ENCODE measurements at places on chromosomes 11 and 22. TPM values are rescaled to one million over a fixed set of nuclear protein-coding genes. Genes with fewer than 3 reads are reported as not detected.

Gene VPS11
- total RNA-seq = 23.0 TPM

Gene SCGB1D2
- not detected for total RNA-seq

Gene PLEKHB1
- 20.1 TPM for total RNA-seq

Gene OR4X2
- total RNA-seq = not detected

Gene HORMAD2
- not detected for total RNA-seq

Gene B4GALNT4
- total RNA-seq = 2.0 TPM

Gene OR51I2
- total RNA-seq = not detected

DNA sequence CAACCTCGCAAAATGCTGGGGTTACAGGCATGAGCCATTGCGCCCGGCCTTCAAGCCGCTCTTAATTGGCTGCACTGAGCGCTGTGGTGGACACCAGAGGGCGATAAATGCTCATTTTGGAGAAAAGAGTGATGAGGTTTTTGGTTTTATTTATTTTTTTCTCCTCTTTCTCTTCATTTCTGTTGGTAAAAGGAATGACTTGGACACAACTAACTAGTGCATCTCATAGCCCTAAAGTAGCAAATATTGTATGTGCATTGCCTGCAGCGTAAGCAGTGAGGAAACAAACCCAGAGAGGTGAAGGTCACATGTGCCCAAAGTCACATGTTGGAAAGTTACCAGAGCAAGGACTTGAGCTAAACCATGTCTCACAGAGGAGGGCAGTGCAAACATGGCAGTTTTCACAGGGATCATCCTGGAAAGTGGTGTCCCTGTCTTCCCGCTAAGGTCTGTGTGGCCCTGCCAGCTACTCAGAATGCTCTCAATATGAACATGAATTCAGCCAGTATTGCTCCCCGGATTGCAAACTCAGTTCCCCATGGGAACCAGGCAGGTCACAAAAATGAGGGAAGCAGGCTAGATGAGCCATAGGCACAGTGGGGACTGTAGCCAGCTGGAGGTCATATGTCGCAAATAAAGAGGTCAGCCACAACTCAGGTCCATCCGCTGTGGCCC lies 8.6 kb upstream of the CD82 start:
- peak; percentile 72 for DNase-seq

DNA sequence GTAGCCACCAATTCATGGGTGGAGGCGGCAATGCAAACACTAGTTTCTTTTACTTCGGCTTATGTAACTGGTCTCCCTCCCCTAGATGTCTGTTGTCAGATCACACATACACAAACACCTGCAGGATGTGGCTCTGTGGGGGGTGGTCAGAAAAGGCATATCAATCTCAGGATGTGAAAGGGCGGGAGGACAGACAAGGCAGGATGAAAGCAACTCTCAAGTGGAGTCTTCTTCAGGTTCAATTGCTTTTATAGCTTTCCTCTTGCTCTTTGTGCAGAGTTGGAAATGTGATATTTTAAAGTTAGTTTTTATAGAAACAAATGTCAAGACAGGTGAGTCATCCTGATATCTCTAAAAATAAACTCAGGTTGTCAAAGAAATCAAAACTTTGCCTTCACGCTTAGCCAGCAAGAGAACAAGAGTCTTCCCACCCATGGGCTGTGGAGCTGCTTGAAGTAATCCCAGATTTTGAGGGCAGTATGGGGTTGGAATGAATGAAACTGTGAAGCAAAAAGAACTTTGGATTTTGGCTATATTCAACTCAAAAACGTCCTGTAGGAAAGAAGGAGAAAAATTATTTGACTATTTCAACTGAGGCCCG lies 423.4 kb downstream of the GUCY1A2 start:
- DNase-seq = no peak

DNA sequence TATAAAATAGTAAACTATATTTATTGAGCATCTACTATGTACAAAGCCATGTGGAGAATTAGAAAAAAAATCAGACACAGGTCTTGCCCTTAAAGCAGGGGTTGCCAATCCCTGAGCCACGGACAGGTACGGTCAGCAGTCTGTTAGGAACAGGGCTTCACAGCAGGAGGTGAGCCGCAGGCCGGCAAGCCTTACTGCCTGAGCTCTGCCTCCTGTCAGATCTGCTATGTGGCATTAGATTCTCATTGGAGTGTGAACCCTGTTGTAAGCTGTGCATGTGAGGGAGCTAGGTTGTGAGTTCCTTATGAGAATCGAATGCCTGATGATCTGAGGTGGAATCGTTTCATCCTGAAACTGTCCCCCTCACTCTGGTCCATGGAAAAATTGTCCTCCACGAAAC lies 2.1 kb upstream of the RAG2 start:
- no peak for DNase-seq

GRCh38 chr11:76588455-76589325 lies 81.9 kb downstream of the LRRC32 start:
- peak; percentile 62 for DNase-seq

GRCh38 chr11:42345933-42346332 lies 886.5 kb upstream of the LRRC4C start:
- DNase-seq = no peak

DNA sequence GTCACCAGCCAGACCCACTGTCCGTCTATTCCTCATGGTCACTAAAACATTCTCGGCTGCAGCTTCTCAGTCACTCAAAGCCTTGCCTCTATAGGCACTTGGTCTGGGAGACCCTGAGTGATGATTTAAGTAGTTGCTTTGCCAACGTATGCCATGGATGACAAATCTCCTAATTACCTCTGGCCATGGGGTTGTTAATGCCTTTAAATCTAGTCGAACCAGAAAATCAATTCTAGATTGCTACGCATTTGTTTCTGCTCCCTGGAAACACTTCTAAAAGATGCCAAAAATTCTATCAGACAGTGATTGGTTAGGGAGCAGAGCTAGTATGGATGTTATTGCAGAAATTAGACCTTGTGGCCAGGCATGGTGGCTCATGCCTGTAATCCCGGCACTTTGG lies 57.0 kb upstream of the RTL6 start:
- no peak for DNase-seq

DNA sequence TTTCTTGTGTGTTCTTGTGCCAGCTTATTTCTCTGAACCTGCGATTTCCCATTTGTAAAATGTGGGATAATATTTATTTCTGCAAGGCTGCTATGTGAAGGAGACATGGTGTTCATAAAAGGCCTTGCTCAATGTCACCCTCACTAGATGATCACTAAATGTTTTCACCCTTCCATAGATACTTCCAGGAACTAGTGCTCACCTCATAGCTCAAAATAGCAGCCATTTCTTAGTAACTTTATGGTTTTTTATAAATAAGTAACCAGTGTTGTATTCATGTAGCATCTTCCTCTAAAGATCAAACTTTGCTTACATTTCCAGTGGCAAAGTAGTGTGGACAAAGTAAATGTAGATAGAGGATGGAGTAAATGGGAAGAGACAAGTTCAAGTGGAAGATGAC lies 23.8 kb downstream of the SYTL2 start:
- DNase-seq = no peak

- DNase-seq = no peak
Observed at GRCh38 chr11:19598456-19598855, 114.2 kb upstream of the NAV2 start.

GRCh38 chr11:125947419-125948277 lies 1.8 kb downstream of the VSIG10L2 start:
- no peak for DNase-seq

GRCh38 chr11:48184452-48184851 lies 32.2 kb upstream of the OR4B1 start:
- DNase-seq = no peak

DNA sequence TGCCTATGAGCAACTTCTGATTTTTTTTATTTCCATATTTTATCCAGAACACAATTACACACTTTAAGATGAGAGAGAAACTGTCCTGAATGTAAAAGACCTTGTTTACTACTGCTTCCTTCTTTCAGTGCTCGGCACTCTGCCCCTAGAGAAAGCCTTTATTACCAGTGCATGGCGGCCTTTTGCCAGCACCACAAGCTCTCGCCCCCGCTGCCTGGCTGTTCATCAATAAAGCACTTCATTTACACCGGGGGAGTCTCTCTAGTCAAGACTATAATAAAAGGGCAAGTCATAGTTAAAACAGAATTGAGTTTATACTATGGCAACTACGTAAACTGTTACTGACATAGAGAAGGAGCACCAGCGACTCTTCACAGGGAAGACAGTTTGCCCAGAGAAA lies 259.5 kb downstream of the CADM1 start:
- DNase-seq = no peak

DNA sequence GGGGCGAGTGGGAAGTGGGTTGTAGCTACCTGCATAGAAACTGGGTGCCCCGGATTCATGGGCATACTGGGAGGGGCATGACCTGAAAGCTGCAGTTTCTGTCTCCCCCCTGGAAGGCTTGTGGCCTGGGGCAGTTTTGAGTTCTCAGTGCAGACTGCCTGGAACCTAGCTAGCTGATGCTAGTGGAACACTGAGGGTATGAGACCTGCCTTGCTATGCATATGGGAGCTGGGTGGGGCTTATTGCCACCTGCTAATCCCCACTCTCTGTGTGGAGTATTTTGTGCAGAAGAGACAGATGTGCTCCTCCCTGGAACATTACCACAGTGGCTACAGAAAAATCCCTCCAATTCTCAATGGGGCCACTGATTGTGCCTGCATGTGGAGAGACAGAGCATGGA lies 11.7 kb upstream of the OR56B4 start:
- DNase-seq = no peak

DNA sequence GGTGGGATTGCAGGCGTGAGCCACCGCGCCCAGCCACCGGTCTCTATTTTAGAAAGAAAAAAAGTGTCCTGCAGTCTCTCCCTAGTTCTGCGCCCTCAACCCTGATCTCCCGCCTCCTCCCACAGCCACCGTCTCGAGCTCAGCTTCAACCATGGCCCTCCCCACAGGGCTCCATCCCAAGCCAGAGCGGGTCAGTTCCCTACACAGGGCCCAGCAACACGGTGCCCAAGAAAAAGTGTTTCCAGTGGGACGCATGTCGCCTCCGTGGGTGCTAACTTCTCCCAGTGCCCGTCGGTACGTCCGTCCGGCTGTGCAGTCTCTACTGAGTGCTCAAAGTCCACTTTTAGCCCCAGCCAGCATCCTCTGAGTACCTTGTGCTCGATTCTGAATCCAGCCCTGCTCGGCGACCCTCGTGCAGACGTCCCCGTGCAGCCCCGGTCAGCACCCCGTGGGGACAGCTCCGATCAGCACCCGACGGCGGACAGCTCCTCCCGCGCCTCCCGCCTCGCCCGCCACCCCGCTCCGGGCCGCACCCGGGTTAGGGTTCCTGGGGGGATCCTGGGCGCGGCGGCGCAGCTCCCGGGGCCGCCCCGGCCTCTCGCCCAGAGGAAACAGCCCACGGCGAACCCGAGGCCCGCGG lies 657 bp upstream of the MAPK8IP2 start:
- peak; percentile 51 for DNase-seq

GRCh38 chr11:86106916-86107315 lies 38.0 kb upstream of the PICALM start:
- no peak for DNase-seq

GRCh38 chr11:114183044-114183511 lies 113.1 kb upstream of the NNMT start:
- no peak for DNase-seq
